Kidney tubule cell (primary cell): ENCODE measurements at places on chromosomes 2 and 18.
A peak's percentile ranks its signal among the peaks of the same experiment; 100 is the strongest.

DNA sequence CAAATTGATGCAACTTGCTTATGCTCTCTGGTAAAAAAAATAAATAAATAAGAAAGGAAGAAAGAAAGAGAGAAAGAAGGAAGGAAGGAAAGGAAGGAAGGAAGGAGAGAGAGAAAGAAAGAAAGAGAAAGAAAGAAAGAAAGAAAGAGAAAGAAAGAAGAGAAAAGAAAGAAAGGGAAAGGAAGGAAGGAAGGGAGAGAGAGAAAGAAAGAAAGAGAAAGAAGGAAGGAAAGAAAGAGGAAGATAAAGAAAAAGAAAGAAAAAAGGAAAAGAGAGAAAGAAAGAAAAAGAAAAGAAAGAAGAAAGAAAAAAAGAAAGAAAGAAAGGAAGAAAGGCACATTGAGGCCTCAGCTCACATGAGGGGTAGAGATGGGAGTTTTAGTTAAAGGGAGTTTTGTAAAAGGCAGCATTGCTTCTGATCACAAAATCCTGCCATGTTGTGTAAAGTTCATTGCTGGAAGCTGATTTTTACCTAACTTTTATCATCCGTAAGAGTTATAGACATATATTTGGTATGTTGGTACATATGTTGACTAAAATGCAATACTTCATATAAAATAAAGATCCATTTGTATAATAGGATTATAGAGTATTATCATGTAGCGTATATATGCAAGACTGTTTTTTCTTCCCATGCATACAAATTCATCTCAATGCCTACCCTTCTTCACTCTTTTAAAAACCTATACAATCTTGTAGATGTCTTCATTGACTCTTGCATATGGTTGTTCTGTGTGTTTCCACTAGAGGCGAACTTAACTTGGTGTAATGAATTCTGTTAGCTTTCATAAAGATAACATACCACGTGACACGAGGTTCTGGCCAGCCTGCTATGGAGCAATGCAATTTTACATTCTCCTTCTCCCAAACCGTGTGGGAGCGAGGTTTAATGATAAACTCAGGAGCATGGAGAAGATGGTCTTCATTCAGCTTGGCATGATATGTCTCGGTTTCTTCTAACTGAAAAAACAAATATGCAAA is 32.8 kb downstream of the MYOM1 start:
- DNase-seq = no peak

- DNase-seq = no peak
Observed at GRCh38 chr2:239236808-239237205, 164.0 kb downstream of the HDAC4 start.

DNA sequence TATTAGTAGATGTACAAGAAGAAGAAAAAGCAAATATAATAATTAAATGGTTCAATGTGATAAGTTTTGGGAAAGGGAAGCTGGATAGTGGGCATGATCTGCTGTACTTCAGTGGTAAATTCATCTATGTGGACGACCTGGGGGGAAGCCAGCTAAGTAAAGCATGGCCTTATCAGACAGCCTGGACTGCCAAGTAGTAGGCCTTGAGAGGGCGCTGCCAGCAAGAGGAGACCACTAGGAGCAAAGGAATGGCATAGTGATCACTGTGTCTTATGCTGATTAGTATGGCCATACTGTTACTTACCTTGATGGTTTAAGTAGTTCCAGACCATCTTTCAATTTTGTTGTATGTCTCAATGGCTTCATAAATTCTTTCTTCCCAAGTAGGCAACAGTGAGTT is 287.6 kb downstream of the SETBP1 start:
- DNase-seq = no peak

- DNase-seq = no peak
Observed at GRCh38 chr2:183950673-183951072, 647.7 kb upstream of the ZNF804A start.

DNA sequence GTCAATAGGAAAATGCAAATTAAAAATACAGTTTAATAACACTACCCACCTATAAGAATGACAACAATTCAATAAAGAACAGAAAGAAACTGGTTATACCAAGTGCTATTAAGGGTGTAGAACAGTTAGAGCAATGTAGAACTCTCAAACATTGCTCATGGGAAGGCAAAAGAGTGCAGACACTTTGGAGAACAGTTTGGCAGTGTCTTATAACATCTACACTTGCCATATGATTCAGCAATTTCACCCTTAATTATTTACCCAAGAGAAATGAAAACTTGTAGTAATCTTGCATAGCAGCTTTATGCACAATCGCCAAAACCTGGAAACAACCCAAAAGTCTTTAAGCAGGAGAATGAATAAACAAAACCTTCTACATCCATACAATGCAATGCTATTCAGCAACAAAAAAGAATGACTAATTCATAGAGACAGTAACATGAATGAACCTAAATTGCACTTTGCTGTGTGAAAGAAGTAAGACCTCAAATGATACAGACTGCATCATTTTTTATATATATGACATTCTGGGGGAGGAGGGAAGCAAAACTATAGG is 455.2 kb downstream of the THSD7B start:
- DNase-seq = peak; percentile 15

DNA sequence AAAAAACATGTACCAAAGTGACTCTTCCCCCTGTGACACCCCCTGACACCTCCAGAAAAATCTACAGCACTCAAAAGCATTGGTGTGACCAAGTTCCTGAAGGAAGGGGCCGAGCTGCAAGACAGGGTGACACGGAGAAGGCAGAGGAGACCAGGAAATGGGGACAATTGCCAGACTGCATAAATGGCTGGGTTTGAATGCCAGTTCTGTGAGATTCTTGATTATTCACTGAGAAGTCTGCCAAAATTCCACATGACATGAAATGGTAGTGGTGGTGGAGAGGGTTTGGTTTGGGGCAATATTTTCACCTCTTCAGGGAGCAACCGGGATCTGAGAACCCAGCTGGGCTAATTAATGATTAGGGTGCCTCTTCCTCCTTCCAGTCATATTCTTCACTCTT is 178.5 kb downstream of the ARL4C start:
- DNase-seq = no peak

DNA sequence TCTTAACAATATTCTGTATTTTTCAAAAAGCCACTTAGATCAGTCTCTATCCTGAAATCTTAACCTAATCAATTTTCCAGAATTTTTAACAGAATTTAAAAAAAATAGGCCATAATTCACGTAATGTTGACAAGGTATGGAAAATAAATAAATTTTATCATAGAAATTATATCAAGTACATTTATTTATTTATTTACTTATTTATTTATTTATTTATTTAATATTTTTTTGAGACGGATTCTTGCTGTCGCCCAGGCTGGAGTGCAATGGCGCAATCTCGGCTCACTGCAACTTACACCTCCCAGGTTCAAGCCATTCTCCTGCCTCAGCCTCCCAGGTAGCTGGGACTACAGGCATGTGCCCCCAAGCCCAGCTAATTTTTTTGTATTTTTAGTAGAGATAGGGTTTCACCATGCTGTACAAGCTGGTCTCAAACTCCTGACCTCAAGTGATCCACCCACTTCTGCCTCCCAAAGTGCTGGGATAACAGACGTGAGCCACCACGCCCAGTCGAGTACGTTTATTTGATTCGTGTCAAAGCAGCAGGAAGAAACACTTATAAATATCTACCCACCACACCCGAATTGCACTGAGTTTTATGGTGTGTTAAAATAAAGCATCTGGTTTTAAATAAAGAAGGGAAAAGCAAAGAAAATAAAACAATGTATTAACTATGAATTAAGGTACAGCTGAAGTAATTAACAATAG is 60.1 kb downstream of the DSC3 start:
- DNase-seq = no peak

GRCh38 chr2:237482485-237482884 is 4.6 kb upstream of the MLPH start:
- DNase-seq = peak; percentile 65

DNA sequence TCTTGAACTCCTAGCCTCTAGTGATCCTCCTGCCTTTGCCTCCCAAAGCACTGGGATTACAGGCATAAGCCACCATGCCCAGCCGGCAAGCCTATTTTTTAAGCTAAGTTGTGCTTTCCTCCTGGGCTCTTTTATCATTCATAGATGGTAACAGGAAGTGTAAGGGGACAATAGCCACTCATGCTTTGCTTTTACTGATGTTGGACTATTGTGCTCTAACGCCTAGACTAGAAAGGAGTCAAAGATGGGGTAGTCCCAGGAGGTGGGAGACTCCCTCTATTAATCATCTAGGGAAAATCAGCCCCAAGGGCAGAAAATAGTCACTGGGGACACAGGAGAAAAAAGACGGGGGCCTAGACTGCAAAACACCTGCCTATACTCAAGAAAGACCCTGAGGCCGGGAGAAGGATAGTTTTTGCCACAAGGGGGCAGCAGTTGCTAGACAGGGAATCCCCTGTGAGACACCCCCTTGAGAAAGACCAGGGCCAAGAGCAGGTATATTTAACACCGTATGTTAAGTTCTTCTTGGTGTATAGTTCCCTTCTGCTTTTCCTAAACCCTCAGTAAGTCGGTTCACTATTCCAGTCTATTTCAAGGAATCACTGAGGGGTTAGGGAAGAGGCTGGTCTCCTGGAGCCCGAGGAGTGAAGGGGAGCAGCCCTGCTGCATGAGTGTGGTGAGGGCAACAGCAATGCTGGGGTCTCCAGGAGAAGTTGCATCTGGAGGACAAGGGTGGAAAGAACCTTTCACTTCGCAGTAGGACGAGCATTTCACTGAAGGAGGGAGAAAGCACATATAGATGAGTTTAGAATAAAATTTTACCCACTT is 2.1 kb upstream of the CXCR1 start:
- DNase-seq = peak; percentile 44

GRCh38 chr2:11057031-11057430 is 98.2 kb upstream of the SLC66A3 start:
- DNase-seq = no peak

DNA sequence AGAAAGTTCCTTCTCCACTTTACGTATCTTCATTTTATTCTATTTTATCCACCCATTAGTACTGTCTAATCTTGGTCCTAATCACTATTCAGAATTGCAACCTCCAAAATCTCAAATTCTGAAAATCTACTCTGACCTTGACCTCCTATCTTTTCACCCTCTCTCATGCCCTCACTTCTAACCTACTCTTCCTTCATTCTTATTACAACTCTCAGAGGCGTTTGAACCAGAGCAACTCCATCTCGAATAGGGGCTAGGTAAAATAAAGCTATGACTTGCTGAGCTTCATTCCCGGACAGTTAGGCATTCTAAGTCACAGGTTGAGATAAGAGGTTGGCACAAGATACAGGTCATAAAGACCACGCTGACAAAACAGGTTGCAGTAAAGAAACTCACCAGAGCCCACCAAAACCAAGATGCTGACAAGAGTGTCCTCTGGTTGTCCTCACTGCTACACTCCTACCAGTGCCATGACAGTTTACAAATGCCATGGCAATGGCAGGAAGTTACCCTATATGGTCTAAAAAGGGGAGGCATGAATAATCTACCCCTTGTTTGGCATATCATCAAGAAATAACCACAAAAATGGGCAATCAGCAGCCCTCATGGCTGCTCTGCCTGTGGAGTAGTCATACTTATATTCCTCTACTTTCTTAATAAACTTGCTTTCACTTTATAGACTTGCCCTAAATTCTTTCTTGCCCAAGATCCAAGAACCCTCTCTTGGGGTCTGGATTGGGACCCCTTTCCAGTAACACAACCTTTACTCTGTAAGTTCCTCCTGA is 11.4 kb downstream of the CCDC88A start:
- DNase-seq = peak; percentile 68

DNA sequence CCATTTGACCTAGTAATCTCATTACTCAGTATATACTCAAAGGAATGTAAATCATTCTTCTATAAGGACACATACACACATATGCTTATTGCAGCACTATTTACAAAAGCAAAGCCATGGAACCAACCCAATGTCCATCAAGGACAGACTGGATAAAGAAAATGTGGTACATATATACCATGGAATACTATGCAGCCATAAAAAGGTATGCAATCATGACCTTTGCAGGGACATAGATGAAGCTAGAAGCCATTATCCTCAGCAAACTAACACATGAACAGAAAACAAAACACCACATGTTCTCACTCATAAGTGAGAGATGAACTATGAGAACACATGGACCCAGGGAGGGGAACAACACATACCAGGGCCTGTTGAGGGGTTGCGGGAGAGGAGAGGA is 214.5 kb downstream of the NBAS start:
- DNase-seq = no peak

DNA sequence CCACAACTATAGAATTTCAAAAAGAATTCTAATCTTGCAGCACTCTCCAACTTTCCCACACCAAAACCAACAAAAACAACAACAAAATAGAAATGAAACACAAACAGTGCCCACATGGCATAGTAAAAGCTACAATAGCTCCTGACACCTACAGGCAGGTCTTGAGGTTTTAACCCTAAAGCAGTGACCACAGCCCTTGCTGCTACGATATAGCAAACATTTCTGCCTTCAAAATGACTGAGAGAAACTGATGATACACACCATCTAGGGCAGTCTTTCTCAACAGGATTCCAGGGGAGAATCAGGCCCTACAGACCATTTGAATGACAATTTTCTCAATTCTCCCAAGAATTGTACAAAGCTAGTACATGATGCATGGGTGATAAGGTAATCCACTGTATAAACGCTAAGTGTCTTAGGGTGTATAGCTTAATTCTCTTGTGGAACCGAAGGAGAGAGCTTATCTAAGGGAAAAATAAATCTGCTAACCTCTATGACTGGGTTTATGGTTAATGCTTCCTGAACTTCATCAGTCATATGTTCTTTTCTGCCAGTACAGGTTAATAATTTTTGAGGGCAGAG is 46.5 kb downstream of the TRAK2 start:
- DNase-seq = peak; percentile 33

- DNase-seq = no peak
Observed at GRCh38 chr2:233436691-233437438, 82.6 kb downstream of the DGKD start.

- DNase-seq = no peak
Observed at GRCh38 chr2:174438146-174438886, 42.8 kb downstream of the SCRN3 start.

GRCh38 chr2:152376385-152376784 is 41.4 kb downstream of the FMNL2 start:
- peak; percentile 85 for DNase-seq

DNA sequence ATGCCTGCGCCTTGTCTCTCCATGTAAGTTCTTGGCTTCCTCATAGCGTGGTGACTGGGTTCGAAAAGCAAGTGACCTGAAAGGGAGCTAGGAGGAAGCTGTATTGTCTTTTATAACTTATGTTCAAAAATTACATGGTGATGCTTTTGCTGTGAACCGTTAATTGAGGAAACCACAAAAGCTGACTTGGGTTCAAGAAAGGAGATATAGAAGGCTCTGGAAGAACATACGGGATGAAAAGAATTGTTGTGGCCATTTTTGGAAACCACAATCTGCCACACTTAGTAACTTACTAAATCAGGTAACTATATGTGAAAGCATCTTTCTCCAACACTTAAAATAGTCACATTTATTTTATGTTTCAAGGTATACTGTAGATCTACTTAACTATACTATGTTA is 177.0 kb upstream of the RBMS1 start:
- DNase-seq = no peak
